ENCODE measurements at places on chromosomes 6 and 20.

GRCh38 chr6:81767163-81767891 lies 14.8 kb upstream of the TENT5A start:
- DNase-seq = no peak

DNA sequence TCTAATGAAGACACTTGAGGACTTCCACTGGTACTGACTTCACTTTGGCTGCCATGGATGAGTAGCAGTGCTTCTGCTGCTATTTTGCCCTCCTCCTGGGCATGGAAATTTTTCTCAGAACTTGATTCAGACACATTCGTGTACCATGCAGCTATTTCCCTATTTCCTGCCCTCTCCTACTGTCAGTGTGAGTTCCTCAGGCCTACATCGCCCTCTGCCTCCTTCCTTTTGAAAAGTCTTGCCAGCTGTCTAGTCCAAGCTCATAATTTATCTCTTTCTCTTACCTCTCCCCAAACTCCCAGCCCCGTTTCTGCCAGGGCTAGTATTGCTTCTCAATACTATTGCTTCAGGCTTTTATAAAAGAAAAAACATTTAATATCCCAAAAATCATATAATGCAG lies 470.2 kb downstream of the ADGRB3 start:
- no peak for DNase-seq

DNA sequence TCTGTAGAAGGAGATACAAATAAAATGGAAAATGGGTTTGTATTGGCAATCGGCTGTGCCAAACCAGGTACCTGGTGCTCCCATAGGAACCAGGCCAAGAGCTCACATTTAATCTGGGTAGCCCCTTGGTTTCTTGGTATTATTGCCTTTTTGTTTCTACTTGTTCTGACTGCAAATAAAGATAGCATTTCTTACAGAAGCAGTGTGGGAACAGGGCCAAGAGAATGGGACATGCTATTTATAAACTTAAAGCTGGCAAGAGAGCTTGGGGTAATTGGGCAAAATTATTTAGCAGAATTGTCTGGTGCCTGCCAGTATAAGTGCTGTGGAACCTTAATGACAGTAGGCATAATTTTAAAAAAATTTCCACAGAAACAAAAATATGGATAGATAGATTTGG lies 113.5 kb upstream of the GLP1R start:
- DNase-seq = no peak

DNA sequence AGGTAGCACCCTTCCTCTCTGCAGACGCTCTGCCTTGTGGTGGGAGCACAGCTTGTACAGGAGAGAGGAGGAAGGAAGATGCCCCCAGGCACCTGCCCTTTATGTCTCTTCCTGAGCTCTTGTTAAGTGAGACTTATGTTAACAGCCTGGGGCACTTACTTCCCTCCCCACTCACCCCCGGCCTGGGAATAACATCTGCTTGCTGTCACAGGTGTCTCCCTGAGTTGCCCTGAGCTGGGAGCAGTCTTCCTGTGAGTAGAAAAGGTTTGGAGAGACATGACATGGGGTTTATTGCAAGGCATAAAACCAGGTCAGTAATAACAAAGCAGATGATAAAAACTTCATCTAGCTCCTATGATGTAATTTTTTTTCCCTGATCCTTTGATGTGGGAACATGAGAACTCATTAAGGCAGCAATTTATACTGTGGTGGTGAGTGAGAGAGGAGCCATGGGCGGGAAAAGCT lies 1.9 kb downstream of the SSTR4 start:
- no peak for DNase-seq

DNA sequence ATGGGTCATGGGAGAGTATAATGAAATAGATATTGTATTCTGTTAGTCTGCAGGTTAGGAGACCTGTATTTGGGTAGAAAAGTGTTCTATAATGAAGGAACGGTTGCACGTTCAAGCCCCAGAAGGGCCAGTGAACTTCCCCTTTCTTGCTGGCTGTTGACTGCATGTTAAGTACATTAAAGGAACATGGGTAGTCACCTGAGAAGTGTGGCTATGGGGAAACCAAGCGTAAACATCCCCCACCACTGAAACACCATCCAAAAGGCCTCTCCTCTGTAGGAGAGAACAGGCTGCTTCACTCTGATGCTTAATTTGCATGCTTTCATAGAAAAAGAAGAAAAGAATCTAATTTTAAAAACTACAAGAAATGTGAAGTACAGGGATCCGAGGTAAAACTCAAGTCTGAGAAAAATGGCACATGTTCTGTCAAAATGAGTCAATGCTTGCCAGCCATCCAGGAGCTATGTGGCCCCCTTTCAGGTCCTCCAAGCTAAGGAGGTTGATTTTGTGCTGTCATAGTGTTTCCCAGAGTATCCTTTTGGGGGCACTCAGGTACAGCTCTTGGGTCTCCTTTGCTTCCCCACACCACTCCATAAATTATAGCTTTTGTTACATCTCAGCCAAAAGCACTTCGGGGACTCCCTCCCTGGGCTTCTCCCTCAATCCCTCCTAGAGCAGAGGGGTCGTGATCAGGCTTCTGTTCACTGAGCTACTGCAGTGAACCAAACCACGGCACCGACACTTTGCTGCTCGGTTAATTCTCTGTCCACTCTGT lies 283.7 kb upstream of the AGPAT4 start:
- no peak for DNase-seq

DNA sequence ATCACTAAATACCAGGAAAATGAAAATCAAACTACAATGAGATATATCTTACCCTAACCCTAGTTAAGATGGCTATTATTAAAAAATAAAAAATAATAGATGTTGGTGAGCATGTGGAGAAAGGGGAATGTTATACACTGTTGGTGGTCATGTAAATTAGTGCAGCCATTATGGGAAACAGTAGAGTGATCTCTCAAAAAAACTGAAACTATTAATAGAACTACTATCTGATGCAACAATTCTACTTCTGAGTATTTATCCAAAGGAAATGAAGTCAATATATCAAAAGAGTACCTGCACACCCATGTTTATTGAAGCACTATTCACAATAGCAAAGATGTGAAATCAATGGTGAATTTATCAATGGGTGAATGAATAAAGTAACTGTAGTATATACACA lies 48.6 kb downstream of the HLA-A start:
- DNase-seq = no peak

- DNase-seq = no peak
Measured at GRCh38 chr20:41645372-41645771, 27.2 kb upstream of the CHD6 start.

DNA sequence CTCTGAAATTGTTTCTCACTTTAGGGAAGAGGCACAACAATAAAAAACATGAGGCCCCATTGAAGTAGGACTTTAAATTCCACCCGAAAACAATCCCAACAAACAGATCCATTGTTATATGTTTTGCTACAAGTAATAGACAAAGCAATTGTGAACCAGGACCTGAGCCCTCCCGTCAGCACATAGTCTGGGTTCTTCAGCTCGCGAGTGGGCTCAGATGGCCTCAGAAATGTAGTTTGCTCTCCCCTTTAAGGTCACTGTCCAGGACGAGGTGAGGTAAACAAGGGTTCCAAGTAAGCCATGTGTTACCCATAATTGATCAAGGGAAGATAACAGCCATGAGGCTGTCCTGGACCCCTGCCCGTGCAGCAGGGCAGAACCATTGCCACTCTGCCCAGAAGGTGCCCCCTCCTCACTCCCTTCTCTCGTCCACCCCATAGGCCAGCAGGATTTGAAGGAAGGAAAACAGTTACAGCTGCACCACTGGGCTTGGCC lies 160.1 kb upstream of the QKI start:
- DNase-seq = no peak

- DNase-seq = no peak
Measured at GRCh38 chr20:22387452-22387851, 196.9 kb downstream of the FOXA2 start.

- no peak for DNase-seq
Measured at GRCh38 chr20:25033265-25033923, 24.5 kb downstream of the ACSS1 start.

GRCh38 chr6:138862456-138862855 lies 66.6 kb downstream of the ECT2L start:
- no peak for DNase-seq

- DNase-seq = no peak
Measured at GRCh38 chr20:62387933-62388635, 1.2 kb downstream of the RPS21 start.

- DNase-seq = no peak
Measured at GRCh38 chr6:3801960-3802359, 47.2 kb upstream of the FAM50B start.

DNA sequence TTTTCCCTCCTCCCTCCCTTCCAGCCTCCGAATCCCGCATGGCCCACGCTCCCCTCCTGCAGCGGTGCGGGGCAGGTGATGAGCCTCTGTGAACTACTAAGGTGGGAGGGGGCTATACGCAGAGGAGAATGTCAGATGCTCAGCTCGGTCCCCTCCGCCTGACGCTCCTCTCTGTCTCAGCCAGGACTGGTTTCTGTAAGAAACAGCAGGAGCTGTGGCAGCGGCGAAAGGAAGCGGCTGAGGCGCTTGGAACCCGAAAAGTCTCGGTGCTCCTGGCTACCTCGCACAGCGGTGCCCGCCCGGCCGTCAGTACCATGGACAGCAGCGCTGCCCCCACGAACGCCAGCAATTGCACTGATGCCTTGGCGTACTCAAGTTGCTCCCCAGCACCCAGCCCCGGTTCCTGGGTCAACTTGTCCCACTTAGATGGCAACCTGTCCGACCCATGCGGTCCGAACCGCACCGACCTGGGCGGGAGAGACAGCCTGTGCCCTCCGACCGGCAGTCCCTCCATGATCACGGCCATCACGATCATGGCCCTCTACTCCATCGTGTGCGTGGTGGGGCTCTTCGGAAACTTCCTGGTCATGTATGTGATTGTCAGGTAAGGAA lies at the start of gene OPRM1:
OPRM1 (plus strand) TSS at position 10 of the 612 bp plus-strand sequence; CDS start at position 315, 305 bp downstream.
- DNase-seq = no peak

GRCh38 chr6:80341330-80341729 lies 234.9 kb downstream of the BCKDHB start:
- DNase-seq = no peak

GRCh38 chr20:13458860-13459451 lies 179.8 kb downstream of the TASP1 start:
- DNase-seq = no peak

DNA sequence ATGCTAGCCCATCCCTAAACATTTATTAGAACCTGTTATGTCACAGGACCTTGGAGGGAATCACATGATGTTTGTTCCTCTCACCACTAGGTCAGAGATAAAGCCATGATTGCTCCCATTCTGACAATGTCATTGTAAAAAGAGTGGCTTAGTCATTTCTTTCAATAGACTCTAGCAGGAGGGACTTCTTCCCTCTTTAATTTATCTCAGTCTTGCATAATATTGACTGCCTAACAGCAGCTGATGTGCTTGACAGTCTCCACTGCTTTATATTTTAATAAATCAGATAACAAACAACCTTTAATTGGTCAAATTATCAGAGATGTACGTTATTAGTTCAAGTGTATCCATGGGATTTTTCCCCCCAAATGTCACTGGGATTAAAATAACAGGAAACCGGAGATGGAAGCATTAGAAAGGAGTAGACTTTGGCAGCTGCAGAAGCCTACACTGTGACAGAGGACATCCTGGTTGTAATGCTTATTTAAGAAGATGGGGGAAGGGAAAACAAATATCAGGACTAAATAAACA lies 39.6 kb downstream of the LAMA4 start:
- DNase-seq = no peak

DNA sequence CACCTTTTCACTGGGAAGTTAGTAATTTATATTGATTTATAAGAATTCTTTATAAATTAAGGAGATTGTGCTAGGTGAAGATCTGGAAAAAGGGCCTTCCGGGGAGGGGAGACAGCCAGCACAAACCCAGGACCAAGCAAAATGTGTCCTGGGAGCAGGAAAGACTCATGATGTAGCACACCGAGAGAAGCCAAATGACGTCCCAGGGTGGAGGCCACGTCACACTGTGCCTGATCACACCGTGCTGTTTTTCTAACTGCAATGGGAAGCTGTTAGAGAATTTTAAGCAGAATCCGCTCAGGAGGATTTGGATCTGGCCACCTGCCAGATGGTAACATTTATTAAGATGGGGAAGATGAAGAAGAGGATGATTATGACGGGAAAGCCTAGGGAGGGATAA lies 72.7 kb upstream of the AKAP12 start:
- no peak for DNase-seq

GRCh38 chr6:80605165-80605989 lies 498.9 kb downstream of the BCKDHB start:
- no peak for DNase-seq

- DNase-seq = no peak
Measured at GRCh38 chr20:48777005-48777404, 50.8 kb downstream of the PREX1 start.

- DNase-seq = no peak
Measured at GRCh38 chr6:20186981-20187380, 25.3 kb downstream of the MBOAT1 start.

- DNase-seq = no peak
Measured at GRCh38 chr20:59746155-59746554, 141.8 kb downstream of the PHACTR3 start.

- no peak for DNase-seq
Measured at GRCh38 chr6:42049116-42049809, 1.1 kb upstream of the TAF8 start.

DNA sequence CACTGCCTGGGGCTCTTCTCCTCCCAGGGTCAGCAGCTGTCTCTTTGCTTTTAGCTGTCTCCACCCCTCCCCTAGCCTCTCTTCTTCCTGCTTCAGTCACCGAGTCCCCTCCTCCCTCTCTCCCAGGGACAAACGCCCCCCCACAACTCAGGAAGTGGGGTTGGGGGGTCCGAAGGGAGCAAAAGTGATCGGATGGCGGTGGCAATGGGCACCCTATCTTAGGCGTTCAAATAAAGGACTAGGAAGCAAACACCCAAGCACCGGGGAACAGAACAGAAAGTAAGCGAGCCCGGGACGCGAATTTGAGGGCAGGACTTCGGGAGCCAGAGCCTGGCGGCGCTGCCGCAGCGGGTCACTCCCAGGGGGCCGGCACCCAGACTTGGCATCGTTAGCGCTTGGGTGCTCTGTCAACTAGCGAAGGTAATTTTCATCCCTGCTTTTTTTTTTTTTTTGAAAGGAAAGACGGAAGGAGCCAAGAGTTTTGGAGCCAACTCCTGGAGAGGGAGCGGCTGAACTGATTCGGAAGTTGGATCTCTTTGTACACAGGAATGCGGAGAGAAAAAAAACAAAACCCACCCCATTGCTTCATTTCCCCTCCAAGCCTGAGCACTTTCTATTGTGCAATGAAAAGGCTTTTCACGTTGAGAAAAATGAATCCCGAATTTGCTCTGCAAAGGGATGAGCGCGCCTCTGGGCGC lies 815 bp upstream of the ITPR3 start:
- peak; percentile 79 for DNase-seq

DNA sequence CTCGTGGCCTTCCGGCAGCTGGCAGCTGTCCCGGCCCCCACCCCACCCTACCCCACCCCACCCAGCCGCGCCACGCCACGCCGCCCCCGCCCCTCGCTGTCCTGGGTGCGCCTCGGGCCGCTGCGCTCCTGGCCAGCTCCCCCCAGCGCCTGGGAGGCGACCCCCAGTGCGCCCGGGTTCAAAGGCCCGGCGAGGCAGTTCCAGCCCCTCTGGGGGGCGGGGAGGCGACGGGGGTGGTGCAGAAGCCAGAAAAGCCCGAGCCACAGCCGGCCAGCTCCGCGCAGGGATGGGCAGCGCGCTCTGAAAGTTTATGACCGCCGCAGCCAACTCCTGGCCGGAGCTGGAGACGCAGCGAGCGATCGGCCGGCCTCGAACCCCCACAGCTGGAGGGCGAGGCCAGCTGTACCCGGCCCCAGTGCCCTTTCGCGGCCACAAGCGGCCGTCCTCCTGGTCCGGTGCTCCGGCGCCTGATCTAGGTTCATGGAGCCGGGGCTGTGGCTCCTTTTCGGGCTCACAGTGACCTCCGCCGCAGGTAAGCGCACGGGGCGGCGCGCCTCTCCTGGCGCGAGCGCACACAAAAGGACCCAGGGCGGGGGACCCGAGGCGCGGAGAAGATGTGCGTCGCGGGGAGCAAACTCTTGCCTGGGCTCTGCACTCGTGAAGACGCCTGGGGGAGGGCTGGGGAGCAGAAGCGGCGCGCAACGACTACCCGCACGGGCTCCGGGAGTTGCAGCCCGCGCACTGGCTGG lies at the start of gene EDN3:
EDN3 (plus strand) TSS at position 279 of the 749 bp plus-strand sequence; CDS start at position 481, 202 bp downstream.
- no peak for DNase-seq

Measured in Right ventricle myocardium inferior (tissue), 1 donor.